ENCODE measurements at places on chromosomes 3 and 15. TPM values are rescaled to one million over a fixed set of nuclear protein-coding genes. Genes with fewer than 3 reads are reported as not detected.
A peak's percentile ranks its signal among the peaks of the same experiment; 100 is the strongest.

- peak; percentile 37 for DNase-seq
Observed at GRCh38 chr3:13451301-13451673, 28.8 kb upstream of the HDAC11 start.

- DNase-seq = no peak
Observed at GRCh38 chr3:54793171-54793570, 134.7 kb downstream of the LRTM1 start.

GRCh38 chr15:57401546-57401945 lies 25.2 kb downstream of the CGNL1 start:
- no peak for DNase-seq

DNA sequence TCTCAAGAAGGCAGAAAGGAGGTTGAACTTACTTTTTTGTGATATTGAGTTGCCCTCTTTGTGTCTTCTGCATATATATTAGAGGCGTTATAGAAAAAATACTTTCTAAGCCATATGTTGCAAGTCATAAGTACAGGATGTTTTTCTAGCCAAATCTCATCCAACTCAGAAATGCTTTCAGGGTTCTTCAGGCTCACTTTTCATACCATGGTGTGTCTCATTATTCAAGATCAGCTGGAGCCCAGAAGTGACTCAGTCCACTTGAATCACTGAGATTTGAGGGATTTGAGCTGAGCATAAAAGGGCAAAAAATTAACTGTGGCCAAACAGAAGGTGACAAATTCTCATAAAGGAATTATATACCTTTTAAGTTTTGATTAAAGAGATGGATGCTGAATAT lies 157.3 kb downstream of the WNT5A start:
- DNase-seq = no peak

- DNase-seq = no peak
Observed at GRCh38 chr3:38588995-38589937, 60.2 kb downstream of the SCN5A start.

- DNase-seq = no peak
Observed at GRCh38 chr3:188819939-188820338, 351.8 kb upstream of the TPRG1 start.

DNA sequence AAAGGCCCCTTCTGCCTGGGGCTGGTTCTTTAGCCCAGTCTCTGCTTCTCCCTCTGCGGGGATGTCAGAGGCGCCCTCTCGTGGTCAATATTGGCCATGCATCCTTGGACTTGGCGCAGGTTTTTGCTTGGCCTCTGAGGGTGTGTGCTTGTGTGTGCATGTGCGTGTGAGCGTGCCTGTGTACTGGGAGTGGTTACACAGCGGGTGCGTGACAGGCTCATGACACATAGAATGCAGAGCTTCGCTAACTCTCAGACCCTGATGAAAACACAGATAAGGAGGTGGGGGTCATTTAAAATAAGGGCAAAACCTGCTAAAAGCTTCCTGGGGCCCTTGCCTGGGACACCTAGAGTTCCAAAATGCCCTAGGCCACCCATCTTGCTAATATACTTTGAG lies 160.9 kb downstream of the SMAD6 start:
- peak; percentile 83 for DNase-seq

DNA sequence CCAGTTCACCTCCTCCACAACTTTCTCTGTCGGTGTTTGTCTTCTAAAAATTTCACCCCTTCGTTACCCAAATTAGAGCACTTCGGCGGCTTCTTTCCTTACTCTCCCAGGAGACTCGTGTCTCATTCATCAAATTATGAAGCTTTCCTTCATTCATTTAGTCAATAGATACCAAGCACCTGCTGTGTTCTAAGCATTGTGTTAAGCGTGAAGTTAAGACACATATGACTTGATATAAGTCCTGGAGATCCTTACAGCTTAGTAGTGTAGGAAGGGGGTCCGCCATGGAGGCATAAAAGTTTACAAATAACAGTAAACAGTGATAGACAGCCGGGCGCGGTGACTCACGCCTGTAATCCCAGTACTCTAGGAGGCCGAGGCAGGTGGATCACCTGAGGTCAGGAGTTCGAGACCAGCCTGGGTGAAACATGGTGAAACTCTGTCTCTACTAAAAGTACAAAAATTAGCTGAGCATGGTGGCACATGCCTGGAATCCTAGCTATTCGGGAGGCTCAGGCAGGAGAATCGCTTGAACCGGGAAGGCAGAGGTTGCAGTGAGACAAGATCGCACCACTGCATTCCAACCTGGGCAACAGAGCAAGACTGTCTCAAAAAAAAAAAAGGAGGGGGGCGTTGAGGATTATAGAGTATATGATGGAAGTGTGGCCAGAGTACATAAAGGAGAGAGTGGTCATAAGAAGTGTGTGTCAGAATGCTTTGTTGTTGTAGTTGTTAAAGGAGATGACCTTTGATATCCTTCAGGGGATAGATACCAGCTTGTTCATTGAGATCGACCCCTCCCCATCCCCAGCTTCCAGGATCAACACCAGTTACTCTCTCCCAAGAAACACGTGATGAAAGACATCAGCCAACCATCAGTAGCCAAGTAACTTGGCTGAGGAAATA lies 744 bp upstream of the CCDC32 start:
- no peak for DNase-seq

- DNase-seq = no peak
Observed at GRCh38 chr15:41860049-41860828, 21.6 kb downstream of the PLA2G4B start.

Gene CLN6
- total RNA-seq = 50.3 TPM

Gene RETNLB
- total RNA-seq = not detected

GRCh38 chr3:13282986-13283876 lies 136.9 kb downstream of the NUP210 start:
- no peak for DNase-seq

GRCh38 chr3:160009525-160009924 lies 20.9 kb downstream of the IL12A start:
- no peak for DNase-seq

DNA sequence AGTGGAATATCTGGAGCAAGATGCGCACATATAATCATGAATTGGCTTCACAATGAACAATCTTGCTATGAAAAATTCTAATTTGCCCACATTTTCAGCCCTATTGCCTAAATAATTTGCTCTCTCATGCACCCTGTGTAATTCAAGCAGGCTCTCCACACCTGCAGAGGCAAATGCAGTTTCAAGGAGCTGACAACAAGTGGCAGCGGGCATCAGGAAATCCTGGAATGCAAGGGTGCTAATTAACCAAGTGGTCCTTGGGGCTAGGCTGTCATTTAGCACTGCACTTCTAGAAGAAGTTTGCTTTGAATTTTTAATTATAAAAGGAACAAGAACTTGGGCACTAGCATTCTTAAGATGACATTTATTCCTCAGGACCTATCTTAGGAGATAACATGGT lies 56.3 kb upstream of the ICE2 start:
- DNase-seq = no peak

Gene MITF
- 29.6 TPM for total RNA-seq

DNA sequence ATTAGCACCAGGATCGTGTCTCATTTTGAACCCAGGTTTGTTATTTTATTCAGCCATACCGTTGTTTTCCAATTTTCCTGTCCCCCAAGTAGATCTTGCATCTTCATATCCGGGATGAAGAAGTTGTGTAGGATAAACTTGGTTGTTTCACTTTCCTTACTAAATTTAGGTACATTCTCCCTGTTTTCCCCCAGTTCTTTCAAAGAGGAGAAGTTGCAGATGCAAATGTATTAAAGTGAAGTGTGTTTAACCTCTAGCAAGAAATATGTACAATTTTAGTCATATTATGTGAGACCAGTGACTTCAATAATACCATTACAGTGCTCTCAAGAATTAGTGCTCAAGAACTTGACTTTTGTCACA lies 1.3 kb downstream of the ATXN7 start:
- DNase-seq = no peak

GRCh38 chr3:129525341-129525968 lies 3.0 kb upstream of the RHO start:
- DNase-seq = no peak

DNA sequence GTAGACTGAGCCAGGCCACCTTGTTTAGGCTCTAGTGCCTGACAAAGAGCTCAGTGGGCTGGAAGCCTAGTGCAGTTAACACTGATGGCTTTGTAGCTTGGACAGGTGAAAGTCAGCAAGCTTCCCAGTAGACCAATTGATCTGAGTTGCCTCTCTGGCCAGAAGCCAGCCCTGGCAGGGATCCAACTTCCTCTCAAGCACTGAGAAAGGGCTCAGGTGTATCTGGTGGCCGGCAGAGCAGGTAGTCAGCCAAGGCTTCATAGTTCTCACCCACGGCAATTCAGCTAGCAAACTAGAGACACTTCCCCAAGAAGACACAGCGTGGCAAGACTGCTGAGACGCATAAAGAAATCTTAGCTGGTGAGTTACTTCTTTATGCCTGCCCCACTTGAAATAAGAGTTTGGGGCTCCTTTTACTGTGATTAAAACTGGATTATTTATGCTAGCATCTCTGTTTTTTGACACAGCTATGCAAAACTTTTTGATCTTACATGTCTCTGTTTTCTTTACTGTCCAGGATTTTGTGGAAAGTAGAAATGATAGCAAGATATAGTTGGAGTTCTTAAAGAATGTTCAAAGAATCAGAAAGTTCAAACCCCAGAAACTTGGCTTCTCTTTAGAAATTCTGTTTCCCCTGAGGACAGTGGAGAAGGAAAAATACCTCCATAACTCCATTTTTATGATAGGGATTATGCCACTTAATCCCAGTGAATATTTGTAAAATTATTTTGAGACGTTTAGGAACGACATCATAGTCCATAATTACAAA lies 8.4 kb upstream of the CA12 start:
- peak; percentile 42 for DNase-seq

DNA sequence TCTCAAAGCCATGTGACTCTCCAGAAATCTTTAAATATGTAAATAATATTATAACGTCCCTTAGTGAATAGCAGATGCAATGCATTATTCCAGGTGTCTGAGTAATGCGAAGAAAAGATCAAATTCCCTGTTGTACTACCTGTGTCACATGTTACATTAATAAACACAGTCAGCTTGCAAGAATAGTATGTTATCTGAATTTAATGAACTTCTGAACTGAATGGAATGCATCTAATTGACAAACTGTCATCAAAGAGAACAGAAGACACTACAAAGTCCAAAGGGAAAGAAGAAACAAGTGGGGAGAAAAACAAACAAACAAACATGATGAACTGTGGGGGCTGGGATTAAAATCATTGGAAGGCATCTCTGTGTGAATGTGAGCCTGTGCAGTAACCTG lies 508.8 kb downstream of the LPP start:
- no peak for DNase-seq

DNA sequence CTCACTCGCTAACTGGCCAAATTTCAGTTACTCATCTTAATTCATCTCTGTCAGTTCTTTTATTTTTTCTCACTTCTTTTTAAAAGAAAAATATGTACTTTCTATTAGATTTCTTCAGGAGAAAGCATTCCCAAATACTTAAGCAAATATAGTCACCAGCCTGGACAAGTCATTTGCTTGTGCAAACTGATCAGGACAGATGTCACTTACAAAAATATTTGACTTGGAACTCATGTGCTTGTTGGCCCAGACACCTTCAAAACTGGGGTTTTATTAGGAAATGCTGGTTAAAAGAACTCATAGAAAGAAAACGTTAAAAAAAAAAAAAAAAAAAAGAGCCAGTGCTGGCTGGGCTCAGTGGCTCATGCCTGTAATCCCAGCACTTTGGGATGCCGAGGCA lies 31.3 kb upstream of the FOXP1 start:
- no peak for DNase-seq

Gene GPD1L
- total RNA-seq = 62.4 TPM

GRCh38 chr3:77513542-77513941 lies 473.6 kb downstream of the ROBO2 start:
- DNase-seq = no peak

GRCh38 chr15:86555939-86556338 lies 476.3 kb downstream of the AGBL1 start:
- DNase-seq = no peak

- no peak for DNase-seq
Observed at GRCh38 chr15:95448531-95449229, 881.8 kb upstream of the NR2F2 start.

- DNase-seq = no peak
Observed at GRCh38 chr3:36909181-36909580, 35.7 kb downstream of the TRANK1 start.

Gene DCLK3
- 0.47 TPM for total RNA-seq

DNA sequence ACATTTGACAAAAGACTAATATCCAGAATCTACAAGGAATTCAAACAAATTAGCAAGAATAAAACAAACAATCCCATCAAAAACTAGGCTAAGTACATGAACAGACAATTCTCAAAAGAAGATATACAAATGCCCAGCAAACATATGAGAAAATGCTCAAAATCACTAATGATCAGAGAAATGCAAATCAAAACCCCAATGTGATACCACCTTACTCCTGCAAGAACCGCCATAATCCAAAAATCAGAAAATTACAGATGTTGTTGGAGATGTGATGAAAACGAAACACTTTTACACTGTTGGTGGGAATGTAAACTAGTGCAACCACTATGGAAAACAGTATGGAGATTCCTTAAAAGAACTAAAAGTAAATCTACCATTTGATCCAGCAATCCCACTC lies 79.4 kb downstream of the SNTN start:
- DNase-seq = no peak

DNA sequence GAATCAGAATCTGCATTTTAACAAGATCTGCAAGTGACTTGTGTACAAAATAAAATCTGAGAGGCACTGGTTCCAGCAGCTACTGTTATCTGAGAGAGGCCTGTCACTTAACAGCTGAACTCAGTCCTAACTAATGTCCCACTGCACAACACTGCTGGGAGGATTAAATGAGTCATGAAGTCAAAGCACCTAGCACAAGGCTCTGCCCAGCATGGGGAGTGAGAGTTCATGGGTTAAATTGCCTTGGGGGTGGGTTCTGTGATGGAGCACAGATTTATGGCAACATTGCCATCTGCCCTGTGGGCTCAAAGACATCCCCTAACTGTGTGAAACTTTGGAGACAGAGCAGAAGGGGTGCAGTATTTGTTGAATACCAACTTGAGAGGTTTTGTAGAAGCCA lies 250.9 kb downstream of the PLCL2 start:
- DNase-seq = no peak

- DNase-seq = no peak
Observed at GRCh38 chr3:112786002-112786590, 60.6 kb downstream of the CD200R1L start.

Gene SLC22A14
- total RNA-seq = not detected

Gene CAPN3
- 32.9 TPM for total RNA-seq

DNA sequence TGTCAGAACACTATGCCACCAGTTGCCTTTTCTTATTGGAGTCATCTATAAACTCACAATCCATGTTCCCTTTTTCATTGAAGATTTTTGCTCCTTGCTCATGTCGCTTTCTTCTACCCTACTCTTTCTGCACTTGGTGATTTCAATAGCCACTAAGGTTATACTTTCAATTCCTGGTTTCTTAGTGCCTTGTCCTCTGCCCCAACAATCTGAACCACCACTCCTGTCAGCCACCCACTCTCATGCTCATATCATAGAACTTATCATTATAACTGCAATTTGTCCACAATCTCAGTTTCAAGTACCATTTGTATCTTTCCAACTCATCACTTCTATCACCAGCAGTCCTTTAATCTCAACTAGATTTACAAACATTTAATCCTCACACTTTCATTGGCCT lies 10.0 kb upstream of the GRAMD1C start:
- no peak for DNase-seq

GRCh38 chr15:39365873-39366272 lies 215.0 kb upstream of the THBS1 start:
- no peak for DNase-seq

GRCh38 chr15:46815765-46816164 lies 901.5 kb upstream of the SEMA6D start:
- DNase-seq = no peak

All from left lung (tissue), 14 donors.